Forelimb muscle (tissue), 1 donor: ENCODE measurements at places on chromosomes 5 and 9. TPM values are rescaled to one million over a fixed set of nuclear protein-coding genes. Genes with fewer than 3 reads are reported as not detected.

The BTNL3 gene
- not detected for polyA plus RNA-seq

GRCh38 chr5:10201223-10201868 is 48.3 kb downstream of the ATPSCKMT start:
- DNase-seq, result no peak

DNA sequence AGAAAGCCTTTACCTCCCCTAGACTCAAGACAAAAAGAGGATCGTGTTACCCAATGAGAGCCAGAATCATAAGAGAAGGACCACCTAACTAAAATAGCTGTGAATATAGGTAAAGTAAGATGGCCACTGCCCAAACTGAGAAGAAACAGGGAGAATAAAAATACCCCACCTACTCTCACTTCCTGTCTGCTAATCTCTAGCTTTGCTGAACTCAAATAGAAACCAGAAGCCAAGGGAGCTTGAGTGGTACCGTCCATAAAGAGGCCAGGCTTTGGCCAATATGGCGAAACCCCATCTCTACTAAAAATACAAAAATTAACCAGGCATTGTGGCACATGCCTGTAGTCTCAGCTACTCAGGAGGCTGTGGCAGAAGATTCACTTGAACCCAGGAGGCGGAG is 123.0 kb upstream of the FST start:
- DNase-seq, result no peak

GRCh38 chr9:112719696-112720095 is 1.8 kb upstream of the INIP start:
- no peak for DNase-seq

DNA sequence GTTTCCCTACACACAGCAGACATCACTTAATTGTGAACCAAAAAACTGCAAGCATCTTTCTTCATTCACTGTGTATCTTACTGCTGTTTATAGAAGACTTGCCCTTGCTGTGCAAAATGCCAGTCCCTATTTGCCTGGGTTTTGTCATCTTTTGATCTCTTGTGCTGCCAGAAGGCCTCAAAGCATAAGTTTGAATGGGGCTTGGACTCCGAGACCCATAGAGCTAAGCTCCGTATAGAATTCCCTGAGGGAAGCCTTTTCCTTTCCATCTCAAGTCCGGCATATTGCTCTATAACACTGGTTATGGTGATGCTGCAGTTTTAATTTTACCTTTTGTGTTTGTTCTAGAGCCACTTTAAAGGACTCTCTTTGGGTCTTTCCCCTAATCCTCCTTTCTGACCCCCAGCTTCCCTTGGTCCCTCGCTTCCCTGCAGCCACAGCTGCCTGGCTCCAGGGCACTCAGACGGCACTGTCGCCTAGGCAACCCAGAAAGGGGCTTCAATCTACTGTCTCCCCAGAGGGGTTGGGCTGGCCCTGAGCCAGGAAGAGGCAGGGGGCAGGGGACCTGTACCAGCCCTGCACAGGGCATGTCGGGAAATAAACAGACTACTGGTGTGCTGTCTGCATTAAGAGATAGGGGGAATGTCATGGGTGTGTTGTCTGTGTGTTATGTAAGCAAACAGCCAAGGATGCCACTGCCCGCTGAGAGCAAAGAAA is 73.4 kb upstream of the MELK start:
- no peak for DNase-seq

DNA sequence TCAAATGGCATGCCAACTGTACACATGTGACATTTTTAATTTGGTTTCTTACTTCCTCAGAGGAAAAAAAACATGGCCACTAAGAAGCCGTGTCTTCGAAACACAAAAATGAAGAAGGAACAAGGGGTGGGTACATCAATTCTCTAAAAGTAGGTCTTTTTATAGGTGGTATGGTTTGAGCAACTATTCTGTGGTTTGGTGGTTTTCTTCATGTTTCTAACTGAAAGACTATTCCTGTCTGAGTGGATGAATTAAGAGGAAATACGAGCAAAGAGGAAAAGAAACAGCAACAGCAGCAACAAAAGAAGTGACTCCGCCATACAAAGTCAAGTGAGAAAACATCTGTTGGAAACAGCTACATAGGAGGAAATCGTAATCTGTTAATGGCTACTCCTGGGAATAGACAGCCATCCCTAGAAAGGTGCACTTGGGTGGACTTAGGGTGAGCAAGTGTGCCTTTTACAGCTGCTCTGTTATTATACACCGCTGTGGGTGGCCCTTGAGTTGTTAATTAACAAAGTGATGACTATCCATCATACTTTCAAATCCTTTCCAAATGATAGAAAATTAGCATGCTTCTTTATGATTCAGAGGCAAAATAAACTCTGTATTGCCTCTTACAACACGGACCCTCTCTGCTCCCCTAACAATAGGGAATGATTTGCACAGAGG is 575.8 kb downstream of the TLE1 start:
- peak; percentile 24 for DNase-seq

The IRF1 gene
- polyA plus RNA-seq, result 8.3 TPM
